ENCODE measurements at places on chromosomes 6 and 20.

DNA sequence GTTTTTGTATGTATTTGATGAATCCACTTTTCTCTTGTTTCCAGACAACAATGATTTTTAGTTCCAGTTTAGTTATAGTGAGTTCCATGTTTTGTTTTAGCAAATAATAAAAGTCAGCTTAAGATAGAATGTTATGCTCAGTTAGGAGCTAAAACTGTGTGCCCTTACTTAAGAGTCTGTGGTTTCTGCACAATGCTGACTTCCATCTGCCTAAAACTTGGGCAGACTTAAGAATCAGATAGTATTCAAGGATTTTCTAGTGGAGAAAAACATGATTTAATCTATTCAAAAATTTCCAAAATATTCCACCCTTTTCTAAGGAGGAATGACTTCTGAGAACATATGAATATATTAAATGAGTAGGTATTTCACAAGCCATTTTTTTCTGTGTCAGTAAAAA is 32.8 kb downstream of the LAMA4 start:
- DNase-seq = no peak

DNA sequence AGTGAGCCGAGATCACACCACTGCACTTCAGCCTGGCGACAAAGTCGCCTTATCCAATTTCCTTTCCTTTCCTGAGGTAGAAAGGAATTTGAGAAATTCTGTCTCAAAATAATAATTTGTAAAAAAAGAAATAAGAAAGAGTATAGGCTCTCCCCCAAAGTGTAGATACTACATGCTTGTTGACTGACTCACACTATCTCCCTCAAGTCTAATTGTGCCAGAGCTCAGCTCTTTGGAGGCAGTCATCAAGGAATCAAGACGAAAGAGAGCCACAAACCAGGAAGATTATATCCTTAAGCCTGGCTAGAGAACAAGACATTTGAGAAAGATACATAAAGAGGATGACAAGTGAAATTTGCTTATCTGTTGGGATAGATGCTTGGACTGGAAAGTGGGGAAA is 3.7 kb upstream of the FKBPL start:
- DNase-seq = no peak

- no peak for DNase-seq
Observed at GRCh38 chr20:54891907-54892306, 416.5 kb downstream of the DOK5 start.

DNA sequence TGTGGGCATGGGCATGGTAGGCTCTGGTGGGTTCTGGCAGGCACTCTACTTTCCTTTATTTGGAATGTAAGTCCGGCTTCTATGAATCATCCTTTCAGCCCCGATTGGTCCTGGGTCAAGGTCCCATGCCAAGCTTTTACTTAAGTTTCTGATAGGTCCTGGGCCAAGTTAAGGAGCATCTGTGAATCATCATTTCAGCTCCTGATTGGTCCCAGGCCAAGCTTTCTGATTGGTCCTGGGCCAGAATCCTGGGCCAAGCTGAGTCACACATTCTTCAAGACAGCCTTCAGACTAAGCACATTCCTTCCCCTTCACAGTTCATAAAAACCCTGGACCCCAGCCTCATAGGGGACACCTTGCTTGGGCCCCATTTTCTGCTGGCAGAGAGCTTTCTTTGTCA is 231.0 kb upstream of the EYS start:
- no peak for DNase-seq

DNA sequence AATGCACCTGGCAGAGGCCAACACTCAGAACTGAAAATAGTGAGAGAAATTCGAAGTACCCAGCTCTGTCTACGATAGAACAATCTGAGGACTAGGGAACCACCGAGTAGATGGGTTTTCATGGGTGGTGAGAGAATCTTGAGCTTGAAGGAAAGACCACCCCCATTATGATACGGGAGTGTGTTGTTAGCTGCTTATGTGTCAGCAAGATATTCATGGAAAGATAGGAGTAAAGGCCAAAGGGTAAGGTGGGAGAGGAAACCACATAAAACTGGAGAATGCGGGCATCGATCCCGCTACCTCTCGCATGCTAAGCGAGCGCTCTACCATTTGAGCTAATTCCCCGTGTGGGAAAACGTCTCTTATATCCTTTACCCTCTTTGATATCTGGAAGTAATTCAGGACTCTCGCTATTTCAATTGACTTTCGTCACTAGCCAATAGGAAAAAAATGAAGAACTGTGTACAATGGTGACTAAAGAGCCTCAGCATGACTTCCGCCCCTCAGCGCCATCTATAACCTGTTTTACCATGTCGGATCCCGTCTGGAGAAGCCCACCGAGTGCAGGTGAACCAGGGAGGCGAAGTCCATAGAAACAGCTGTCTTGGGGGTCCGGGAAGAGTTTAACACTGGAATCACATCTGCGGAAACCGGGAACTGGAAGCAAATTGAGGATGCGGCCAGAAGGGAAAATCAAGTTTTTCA is 25.0 kb upstream of the ABT1 start:
- no peak for DNase-seq

DNA sequence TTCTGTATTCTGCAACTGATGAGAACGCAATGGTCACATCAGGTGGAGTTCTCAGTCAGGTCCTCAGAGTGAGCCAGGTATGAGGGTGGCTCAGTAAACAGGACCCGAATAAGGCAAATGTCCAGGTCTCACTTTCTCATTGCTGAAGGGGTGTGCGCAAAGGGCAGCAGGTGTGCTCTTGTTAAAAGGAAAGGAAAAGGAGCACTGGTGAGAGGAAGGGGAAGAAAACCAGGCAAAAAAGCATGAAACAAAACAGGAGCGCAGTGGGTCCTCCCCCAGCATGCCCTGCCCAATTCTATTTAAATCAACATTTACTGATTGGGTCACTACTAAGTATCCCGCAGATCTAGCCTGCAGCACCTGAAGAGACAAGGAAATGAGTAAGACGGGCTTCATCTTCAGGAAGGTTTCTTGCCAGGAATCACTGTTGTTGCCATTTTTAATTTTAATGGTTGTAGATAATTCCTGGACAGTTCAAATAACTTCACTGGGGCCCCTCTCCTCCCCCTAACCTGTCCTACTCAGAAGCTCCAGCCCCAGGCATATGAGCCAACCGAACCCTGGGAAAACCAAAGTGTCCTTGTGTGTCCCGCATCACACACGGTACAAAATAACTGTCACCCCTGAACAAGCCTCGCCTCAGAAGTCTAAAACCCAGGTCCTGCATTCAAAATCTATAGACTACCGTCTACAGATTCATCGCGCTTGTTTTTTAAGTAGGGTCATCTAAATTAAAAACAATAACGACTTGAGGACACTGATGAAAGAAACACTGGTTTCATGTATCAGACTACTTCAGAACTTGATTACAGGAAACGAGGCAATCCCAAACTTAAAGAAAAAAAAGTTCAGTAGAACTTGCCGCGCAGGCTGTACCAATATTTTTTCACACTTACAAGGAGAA is 980 bp downstream of the MBOAT1 start:
- DNase-seq = peak; percentile 63

- DNase-seq = no peak
Observed at GRCh38 chr6:127198549-127198948, 68.1 kb upstream of the RNF146 start.

- DNase-seq = peak; percentile 31
Observed at GRCh38 chr6:18742406-18742805, 355.3 kb downstream of the RNF144B start.

DNA sequence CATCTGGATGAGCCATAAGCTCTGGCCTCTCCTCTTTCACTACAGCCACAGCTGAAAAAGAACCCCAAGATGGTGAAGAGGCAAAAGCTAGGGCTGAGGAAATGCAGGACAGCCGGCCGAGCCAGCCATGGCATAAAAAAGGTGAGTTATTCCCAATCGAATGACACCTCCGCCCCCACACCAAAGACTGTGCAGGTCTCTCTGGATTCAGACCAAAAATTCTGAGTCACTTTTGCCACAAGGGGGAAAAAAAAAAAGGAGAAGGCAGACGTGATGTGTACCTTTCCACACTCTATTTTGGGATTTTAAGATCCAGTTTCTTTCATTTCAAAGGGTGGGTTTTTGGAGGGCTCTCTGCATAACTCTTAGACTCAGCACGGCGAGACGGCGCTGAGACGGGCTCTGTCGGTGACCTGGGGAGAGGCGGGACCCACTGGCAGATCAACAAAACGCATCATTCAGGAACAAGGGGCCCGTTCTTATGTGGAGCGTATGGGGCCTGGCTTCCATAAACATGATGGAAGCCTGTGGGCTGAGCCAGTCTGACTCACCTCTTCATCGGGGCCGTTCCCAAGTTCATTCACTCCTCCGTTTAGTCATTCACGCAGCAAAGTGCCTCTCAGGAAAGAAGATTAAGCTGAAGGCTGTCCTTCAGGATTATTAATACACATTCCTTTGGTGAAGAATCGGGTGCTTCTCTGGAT is 54.8 kb downstream of the NFATC2 start:
- peak; percentile 82 for DNase-seq

GRCh38 chr6:62445521-62445920 is 159.5 kb upstream of the KHDRBS2 start:
- no peak for DNase-seq

- DNase-seq = no peak
Observed at GRCh38 chr6:133242637-133243585, 1.8 kb downstream of the EYA4 start.

DNA sequence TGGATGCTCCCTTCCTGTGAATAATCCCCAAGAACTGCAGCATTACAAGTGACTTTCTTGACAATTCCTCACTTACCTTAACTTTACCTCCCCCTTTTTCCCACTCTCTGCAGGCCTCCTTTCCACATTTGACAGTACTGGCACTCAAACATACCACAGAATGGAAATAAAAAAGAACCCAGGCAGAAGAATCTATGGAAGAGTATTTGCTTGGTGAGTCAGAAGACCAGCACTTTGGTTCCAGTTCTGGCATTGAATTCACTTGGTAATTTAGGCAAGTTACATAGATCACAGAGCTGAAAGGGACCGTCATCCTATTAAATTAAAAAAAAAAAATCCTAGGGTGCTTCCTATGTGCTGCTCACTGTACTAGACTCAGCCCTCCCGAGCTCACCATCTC is 55.0 kb downstream of the BTBD9 start:
- no peak for DNase-seq

- peak; percentile 53 for DNase-seq
Observed at GRCh38 chr6:144266091-144266649, 19.0 kb upstream of the UTRN start.

DNA sequence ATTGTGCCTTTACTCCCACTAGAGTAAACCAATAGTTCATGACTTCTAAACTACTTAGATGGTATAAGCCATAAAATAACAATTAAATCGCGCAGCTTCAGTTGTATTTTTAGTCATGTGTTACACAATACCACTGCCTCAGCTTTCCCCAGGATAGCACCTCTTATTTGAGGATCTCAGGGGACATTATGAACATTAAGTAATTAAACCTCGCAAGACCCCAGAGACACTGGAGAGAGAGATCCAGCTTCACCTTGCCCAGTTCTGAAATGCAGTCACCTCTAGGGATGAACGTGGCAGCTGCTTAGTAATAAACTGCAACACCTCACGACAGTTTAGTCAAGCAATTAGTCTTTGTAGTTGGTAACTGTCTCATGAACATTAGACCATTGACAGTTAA is 87.1 kb downstream of the CFAP61 start:
- no peak for DNase-seq

DNA sequence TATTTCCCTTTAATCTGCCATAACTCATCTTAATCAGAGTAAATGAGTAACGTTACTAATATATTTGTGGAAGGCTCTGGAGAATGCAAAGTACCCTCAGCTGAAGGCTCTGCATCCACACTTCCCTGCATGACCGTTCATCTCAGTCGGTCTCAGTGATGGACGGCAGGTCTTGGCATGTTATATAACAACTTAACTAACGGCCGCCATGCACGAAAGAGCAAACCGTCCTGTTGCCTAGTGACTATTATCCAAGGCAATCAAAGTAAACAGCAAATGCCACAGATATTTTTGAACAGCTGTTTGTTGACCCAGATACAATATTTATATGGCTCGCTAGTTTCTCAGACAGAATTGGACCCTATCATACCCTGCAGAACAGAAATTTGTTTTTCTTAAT is 194.9 kb upstream of the SMLR1 start:
- no peak for DNase-seq

DNA sequence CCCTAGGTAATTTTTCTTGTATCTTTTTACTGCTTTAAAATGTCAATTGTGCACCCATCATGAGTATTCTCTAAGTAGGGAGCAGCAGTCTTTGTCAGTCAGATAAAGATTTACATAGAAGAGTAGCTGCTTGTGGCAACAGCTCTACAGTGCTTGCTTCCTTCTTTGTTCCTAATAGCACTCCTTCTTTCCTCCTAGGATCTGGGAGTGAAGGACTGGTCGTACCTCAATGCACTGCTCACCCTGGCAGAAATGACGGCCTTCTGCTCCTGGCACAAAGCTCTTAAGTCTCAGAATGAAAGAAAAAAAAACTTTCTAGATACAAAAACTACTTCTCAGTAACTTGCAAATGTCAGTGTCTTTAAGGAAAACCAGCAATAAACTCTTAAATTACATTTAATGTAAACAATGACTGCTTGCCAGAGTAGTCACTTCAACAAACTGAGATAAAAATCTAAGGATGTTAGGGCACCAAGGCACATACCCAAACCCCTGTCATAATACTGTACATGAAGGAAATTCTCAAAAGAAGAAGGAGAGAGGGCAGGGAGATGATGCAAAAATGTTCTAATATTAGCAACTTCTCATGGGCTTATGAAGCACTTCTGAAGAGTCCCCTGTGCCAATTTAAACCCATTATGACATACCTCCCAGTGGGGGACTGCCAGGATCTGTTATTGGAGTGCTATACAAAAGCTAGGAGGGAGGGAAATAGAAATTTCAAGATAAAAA is 34.0 kb downstream of the NCOA6 start:
- DNase-seq = no peak

DNA sequence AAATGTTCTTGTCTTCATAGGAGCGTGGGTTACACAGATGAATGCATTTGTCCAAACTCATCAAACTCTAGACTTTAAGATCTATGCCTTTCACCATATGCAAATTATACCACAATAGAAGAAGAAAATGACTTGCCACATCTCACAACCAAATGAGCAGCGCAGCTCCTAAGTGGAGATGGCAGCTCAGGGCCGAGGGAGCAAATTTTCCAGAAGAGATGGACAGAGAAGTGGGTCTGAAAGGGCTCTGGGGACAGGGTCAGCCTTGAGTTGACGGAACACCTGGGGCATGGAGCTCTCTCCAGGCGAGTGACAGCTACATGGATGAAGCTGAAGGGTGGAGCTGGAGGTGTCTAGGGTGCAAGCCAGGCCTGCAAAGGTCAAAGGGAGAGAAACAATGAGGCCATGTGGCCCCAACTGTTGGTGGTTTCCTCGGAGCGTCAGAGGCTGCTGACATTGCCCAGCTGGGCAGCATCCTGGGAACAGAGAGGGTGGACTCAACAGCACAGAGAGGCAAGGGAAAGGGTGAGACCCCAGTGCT is 228.3 kb downstream of the NRN1 start:
- DNase-seq = no peak

- DNase-seq = no peak
Observed at GRCh38 chr6:122717350-122717749, 62.2 kb upstream of the FABP7 start.

- DNase-seq = no peak
Observed at GRCh38 chr6:105886066-105886813, 199.9 kb upstream of the PRDM1 start.

GRCh38 chr6:132132924-132133639 is 181.9 kb upstream of the CCN2 start:
- DNase-seq = peak; percentile 18

Data from epithelial cell of prostate (primary cell).